H4 (cell line): ENCODE measurements at places on chromosomes 6 and 20.

- no peak for DNase-seq
Measured at GRCh38 chr6:6793388-6794250, 205.1 kb downstream of the LY86 start.

DNA sequence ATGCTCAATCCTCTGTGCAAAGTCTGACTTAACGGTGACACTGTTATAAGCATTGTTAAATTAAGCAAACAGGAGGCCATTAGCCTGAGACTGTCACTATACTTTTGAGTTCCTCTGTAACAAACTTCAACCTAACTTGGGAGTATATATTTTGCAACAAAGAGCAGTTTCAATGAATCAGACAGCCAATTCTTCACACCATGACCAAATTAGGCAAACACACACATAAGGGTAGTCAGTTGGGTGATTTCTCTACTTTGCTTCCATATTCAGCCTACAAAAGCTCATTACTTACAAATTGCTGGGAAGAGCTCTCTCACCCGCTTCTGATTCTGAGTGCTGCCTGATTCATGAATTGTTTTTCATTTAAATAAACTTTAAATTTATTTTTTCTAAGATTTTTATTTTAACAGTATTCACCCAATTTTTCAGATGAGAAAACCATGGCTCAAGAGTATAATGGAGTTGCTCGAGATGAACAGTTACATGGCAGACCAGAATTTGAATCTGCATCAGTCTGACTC is 60.5 kb downstream of the HACE1 start:
- no peak for DNase-seq

GRCh38 chr6:13012296-13012695 is 295.7 kb downstream of the PHACTR1 start:
- no peak for DNase-seq

GRCh38 chr6:111761783-111762312 is 111.4 kb downstream of the FYN start:
- DNase-seq = no peak

DNA sequence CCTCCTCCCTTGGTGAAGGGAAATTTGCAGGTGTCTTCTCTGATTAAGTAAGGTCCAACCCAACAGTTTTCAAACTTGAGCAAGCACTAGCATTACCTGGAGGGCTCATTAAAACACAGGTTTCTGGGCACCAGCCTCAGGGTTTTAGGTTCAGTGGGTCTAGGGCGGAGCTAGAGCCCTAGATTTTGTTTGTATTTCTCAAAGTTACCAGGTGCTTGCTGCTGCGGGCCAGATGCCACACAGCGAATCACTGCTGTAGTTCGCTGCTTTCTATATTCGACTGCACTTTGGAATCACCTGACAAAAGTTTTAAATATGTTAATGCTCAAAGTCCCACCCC is 869 bp downstream of the COL21A1 start:
- DNase-seq = no peak

DNA sequence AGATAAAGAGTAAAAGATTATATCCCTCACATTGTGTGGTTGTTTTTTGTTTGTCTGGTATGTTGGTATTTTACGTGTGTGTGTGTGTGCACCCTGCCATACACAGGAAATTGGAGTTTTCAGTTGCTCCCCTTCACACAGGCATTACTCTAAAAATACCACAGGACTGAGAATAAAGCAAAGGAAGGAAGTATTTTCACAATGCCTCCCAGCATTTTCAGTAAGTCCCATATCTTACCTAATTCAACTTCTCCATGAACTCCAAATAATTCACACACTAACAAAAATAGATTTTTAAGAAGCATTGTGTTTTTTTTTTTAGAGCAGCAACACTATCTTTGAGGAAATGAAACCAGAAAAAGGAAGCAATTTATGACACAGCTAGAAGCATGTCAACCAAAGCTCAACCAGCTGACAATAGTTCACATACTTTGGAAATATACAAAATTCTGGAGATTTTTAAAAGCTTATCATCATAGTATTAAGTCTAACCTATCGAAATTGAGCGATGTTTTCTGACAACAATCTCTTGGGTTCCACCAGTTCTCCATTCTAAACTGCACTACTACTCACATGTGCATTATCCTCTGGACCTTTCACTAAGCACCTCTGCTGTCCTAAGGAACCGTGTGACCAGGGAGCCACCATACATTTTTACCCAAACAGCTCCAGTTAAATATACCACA is 2.1 kb downstream of the UBE2J1 start:
- DNase-seq = no peak

DNA sequence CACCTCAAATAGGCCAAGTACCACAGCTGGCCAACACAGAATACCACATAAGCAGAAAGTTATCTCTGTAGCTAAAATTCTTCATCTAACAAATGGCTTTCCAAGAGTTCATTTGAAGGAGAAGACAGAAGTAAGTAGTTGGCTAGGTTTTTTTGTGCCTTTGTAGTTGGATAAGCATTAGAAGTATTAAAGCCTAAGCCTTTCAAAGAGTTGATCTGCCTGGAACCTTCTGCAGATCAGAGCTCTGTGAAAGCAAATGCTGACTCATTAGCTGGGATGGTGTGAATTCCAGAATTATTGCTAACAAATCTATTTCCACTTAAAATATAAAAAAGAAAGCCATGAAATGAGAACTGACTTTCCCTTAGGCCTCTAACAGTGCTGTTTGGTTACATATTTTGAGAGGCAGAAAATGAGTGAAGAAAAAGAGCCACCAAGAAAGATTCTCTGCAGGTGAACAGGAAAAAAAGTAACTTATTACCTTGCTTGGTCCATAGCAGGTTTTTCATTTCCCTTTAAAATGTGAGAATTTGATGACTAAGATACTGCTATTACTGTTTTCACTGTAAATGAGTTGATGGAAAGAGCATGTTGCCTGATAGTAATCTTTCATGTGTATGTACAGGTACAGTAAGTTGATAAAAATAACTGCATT is 763.2 kb upstream of the FLRT3 start:
- no peak for DNase-seq

- DNase-seq = no peak
Measured at GRCh38 chr6:33882154-33882553, 78.4 kb upstream of the MLN start.

- no peak for DNase-seq
Measured at GRCh38 chr6:56223995-56224394, 23.4 kb downstream of the COL21A1 start.

DNA sequence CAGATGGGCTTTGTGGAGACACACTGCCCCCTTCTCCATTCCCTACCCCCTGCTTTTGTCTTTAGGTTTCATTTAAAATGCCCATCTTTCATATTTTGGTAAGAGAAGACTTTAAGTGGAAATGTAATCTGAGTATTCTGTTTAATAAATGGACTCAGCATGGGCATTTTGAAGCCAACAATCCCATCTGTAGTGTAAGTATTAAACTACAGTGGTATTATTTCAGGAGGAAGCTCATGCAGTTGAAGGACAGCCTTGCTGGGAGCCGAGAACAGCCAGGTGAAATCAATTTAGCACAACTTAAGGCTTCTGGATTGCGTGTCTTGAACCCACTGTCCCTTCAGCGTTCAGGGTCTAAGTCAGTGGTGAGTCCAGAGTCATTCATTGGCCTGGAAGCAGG is 63.5 kb downstream of the AKAP12 start:
- no peak for DNase-seq

DNA sequence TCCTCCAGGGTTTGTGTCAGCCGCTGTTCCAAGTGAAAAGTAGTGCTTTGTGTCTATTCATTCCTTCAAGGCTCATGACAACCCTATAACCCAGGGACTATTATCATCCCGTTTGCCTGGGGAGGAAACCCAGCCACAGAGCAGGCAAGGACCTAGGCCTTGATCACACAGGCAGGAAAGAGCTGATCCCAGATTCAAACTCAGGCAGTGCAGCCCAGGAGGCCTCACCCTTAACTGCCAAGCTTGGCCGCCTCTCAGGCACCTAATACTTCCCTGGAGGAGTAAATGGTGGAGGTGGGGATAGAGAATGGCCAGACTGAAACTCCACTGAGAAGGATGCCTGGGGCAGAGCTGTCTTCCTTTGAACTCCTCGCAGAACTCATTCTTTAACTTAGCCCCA is 215.1 kb upstream of the QKI start:
- DNase-seq = no peak

DNA sequence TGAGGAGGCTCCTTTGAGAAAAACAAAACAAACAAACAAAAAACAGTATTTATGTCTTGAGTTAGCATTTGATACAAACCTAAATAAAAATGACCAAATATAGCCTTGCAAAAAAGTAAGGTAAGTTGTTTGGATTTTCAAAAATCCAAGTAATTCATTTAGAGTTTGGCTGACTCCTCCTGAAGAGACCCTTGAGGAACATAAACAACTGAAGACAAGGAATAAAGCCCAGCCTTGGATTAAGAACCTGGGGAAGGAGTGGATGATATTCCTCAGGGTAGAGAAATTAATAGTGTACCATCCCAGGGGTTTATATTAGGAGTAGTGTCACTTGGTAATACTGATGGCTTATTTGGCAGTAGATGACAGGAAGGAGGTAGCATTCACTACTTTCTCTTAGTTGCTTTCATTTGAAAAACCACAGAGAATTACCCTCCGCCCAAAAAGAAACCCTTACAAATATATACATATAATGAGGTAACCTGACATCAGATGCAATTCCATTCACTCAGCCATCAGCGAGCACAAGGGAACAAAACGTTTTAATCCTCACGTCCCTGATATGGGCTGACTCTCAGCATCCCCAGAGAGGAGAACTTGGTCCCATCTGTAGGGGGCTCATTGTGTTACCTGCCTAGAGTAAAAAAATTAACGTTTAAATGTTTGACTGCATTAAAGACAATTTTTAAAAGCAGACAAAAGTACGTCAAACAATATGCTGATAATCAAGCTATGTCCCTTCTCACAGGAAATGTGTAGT is 57.0 kb downstream of the SOBP start:
- no peak for DNase-seq

- DNase-seq = no peak
Measured at GRCh38 chr20:36094497-36094896, 60.0 kb upstream of the EPB41L1 start.

DNA sequence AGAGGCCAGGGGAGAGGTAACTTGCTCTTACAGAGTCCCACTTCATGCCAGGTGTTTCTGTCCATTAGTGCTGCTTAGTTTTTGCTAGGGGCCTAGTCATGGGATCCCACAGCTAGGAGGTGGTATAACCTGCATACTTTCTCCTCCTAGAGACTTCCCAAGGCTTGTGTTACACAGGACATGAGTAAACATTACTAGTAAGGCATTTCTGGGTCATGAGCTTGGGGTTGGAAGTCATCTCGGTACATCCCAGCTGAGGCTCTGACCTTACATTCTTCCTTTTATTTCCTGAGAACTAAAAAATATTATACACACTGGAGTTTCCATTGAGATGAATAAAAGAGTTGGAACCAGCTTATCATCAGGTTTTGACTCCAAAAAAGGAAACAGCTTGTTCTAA is 20.9 kb upstream of the PNPLA1 start:
- no peak for DNase-seq

DNA sequence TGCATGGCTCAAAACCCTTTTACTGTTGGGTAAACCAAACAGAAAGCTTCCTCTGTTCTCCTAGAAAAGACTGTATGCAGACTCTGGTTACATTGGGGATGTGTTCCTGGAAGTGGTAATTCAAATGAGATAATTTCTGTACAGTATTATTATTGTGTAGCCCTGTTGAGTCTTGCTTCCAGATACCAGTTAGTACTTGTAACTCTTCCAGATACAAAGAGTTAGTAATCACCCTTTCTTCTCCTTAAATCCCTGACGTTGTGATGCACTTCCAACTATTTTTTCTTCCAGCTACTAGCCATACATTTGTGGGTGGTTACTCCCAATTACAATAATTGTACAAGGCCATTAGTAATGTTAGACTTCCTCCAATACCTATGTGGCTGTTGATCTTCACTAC is 42.3 kb upstream of the GRIK2 start:
- DNase-seq = no peak

DNA sequence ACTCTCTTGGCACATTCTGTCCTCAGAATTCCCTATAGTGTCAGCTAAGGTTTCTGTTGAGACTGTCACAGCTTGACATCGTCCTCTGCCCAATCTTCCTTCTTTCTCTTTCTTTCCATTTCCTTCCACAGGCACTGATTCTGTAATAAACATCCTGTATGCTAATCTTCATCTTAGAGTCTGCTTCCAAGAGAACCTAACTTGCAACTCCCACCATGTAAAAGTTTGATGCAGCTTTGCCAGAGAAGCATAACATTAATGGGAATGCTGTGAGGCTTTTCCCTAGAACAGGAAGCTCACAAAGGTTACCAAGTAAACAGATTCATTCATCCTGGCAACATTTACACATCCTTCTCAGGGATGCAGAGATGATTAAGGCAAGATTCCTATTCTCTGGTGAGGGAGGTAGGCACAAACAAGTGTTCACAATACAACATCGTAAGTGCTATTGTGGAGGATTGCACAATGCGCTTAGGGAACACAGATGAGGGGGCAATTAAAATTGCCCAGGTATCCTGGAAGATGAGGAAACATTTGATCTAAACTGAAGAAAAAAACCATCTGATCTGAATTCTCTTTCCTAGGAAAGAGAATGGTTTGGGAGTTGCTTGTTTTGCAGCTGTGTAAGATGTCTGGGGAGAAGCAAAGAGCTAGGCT is 74.7 kb downstream of the GRM1 start:
- DNase-seq = no peak

GRCh38 chr6:143804835-143805239 is 38.3 kb upstream of the LTV1 start:
- no peak for DNase-seq

GRCh38 chr20:34242879-34243278 is 1.7 kb downstream of the ASIP start:
- DNase-seq = no peak

DNA sequence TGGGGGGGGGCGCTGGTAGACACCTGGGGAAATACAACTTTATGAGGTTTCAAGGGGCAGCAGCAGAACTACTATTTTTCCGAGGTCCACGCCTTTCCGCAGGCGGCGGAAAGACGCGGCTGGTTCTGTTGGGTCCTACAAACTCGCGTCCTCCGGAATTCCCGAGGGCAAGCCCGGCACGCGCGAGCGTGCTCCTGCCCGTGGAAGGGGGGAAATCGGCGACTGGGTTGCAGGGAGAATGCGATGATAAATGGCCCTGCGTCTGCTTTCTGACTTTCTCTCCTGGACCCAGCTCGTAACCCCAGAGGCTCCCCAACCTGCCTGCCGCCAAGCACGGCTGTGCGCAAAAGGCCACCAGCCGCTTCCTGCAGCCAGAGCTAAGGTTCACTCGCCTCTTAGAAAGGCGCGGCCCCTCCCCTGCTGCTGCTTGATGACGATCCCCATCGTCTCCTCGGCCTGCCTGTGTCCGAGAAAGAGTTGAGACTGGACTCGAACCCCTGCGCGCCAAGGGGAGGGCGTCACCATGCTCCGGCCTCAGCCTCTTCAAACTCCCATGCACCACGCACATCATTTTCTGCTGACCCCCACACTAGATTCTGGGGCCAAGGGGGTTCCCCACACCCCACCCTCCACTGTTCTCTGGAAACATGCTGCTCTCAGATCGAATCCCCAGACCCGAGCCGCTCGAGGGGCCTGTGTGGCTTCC is 6.7 kb downstream of the FOXA2 start:
- DNase-seq = no peak

DNA sequence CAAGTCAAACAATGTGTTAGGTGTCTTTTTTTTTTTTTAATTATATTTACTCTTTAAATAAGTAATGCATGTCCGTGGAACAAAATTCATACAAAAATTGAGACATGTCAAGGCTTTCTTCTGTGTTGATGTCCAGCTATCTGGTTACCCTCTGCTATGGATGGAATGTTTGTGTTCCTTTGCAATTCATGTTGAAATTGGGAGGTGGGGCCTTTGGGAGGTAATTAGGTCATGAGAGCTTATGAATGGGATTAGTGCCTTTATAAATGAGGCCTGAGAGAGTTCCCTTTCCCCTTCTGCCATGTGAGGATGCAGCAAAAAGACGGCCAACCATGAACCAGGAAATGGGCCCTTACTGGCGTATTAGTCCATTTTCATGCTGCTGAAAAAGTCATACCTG is 83.1 kb upstream of the KCNG1 start:
- DNase-seq = no peak
